ENCODE measurements at places on chromosomes 7 and 10. TPM values are rescaled to one million over a fixed set of nuclear protein-coding genes. Genes with fewer than 3 reads are reported as not detected.

DNA sequence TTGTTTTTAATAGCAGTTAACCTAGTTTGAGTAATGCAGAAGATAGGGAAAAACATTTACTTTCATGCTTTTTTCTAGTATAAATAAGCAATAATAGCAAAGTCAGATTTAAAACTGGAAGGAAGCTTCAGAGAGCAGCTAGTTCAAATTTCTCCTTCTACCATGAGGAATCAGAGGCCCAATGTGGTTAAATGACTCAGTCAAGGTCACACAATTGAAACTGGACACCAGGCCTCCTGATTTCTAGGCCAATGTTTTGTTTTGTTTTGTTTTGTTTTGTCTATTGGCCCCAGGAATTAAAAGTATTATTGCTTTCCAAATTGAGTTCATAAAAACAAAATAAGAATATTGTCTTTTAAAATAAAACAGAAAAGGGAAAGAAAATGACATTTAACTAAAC, 122.3 kb downstream of the TRIL start:
- DNase-seq: no peak

GRCh38 chr10:96850825-96851224, 18.7 kb downstream of the LCOR start:
- DNase-seq: no peak

- DNase-seq: no peak
Observed at GRCh38 chr7:26443751-26444150, 152.1 kb downstream of the SNX10 start.

- DNase-seq: no peak
Observed at GRCh38 chr7:10940704-10941355, 32.8 kb upstream of the PHF14 start.

DNA sequence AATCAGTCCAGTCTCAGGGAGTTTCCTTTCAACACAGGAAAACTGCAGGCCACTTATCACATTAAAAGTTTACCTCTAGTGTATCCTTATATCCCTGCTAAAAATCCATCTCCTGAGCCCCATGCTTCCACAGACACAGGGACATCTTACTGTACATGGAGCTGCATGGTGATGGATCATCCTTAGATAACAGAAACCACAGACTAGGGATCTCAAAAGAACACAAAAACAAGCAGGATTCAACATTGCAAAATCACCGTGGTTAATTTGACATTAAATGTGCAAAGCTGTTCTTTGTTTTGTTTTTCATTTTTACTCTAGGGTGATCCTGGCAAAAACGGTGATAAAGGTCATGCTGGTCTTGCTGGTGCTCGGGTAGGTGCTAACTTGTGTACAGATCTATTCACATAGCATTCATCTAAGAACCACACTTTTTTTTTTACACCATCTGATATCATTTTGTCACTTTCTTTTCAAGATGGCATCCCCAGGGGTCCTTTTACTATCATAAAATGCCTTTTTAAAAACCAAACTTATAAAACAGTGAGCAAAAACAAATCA, 18.1 kb downstream of the COL1A2 start:
- no peak for DNase-seq

Gene MYOZ1
- total RNA-seq: 805 TPM

Gene PNLIPRP1
- total RNA-seq: not detected

DNA sequence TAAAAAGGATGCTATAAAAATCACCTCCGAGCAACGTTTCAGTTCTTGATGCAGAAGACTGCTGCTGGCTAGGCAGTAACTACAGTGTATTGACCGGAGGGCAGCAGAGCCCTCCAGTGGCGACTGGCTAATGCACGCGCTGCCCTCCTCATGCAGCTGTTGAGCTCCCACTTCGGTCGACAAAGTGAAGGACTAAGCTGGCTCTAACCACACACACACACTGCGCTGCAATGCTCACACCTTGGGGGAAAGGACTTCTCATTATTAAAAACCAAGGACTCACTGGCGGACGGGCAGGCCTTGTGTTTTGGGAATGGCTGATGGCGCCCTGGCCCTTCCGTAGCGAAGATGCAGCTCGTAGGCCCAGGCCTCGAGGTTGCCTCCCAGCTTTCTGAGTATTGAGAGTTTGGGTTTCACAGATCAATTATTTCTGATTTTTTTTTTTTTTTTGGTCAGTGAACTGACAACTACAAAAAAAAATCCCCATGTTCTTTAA, 120.9 kb upstream of the DIP2C start:
- DNase-seq: no peak

Measured in psoas muscle (tissue), 8 donors.